Stimulated activated CD4-positive, alpha-beta T cell treated with anti-CD3 and anti-CD28 coated beads, Interleukin-15, amount 100 ng/mL, for 24 hours (primary cell): ENCODE measurements at places on chromosomes 4 and X.

- DNase-seq: no peak
These were observed 110.4 kb downstream of the FRAS1 start for GRCh38 chr4:78167510-78167909.

DNA sequence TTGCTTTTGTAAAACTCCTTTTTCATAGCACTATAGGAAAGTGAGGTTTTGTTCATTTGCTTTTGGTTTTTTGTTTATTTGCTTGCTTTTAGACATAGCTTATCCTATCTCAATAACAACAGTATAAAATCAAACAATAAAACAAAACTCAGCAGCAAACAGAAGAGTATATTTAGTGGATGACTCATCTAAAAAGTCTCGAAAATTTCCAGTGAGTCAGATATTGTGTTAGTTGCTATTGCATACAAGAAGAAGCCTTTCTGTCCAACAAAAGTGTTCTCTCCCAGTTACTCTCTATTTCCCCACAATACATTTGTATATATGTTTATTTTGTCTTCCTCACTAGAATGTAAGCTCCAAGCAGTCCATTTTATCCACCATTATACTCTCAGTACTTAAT, 36.0 kb upstream of the NPNT start:
- no peak for DNase-seq

- no peak for DNase-seq
These were observed 39.2 kb downstream of the MAP7D3 start for GRCh38 chrX:136211766-136212556.

DNA sequence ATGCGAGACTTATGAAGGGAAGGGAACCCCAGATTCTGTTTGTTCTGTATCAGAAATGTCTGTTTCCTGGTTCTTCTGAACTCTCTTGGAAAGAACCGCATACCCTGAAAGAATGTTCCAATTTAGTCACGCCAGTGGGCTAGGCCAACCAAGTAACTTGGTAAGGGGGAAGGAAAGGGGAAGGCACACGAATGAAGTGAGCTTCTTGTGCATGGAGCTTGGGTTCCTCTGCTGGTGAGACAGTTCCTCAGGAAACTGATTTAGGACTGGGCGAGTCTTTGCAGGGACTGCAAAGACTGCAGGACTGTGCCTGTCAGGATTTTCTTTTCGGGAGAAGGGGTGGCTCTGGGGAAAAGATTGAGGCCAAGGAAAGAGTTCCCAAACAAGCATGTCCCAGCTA, 35.6 kb downstream of the FRMPD3 start:
- no peak for DNase-seq

DNA sequence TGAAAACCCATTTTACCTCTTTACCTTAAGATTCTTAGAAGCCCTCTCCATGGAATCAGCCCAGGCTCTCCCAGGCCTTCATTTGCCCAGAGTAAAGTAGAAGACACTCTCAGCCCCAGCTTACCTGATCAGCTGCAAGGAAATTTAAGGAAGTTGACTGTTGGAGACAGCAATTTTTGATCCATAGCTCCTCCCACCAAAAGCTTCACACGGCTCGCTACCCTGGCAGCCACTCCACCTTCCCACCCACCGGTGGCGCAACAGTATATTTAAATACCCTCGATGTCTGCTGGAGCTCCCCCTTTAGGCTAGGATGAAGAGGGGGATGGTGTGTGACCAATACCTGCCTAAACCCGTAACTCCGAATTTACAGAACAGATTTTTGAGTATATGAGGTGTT, 75.4 kb downstream of the MBNL3 start:
- no peak for DNase-seq

GRCh38 chrX:119105826-119106225, 21.8 kb downstream of the KIAA1210 start:
- no peak for DNase-seq

GRCh38 chr4:139229534-139230039, 50.4 kb downstream of the MGARP start:
- DNase-seq: no peak

DNA sequence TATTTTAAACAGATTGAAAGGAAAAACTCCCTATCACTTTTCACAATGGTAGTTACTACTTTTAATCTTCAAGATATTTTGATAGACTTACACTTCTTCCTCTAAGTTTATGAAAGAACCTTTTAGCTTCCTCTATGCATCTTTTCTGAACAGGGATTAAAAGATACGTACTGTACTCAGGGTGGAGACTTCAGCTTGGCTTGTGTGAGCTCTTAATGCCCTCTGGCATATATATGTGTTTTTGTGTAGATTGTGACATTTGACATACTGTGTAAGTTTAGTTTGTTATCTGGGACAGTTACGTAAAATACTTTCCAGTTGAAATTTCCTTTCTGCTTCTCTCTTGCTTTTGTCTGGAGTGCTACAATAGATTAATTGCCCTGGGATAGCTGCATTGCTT, 109.3 kb upstream of the NUDT6 start:
- no peak for DNase-seq

GRCh38 chr4:86007042-86007441, 352.8 kb downstream of the MAPK10 start:
- no peak for DNase-seq

- no peak for DNase-seq
These were observed 65.4 kb downstream of the APBB2 start for GRCh38 chr4:41148931-41149330.

GRCh38 chr4:144421056-144421455, 224.9 kb upstream of the HHIP start:
- DNase-seq: no peak

DNA sequence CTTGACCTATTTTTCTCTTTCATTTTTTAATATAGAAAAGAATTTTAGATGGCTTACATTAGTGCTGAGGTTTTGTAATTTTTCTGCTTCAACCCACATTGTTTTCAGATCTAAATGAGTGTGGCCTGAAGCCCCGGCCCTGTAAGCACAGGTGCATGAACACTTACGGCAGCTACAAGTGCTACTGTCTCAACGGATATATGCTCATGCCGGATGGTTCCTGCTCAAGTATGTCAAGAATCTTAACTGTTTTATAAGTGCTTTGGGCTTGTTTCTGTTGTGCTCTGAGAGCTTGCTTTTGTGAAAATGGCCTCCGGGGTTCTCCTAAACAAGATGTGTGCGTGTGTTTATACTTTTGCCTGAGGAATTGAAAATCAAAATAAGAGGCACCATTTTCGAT, 41.6 kb downstream of the NPNT start:
- DNase-seq: no peak

GRCh38 chr4:153488006-153488891, 22.1 kb downstream of the TMEM131L start:
- peak; percentile 84 for DNase-seq

DNA sequence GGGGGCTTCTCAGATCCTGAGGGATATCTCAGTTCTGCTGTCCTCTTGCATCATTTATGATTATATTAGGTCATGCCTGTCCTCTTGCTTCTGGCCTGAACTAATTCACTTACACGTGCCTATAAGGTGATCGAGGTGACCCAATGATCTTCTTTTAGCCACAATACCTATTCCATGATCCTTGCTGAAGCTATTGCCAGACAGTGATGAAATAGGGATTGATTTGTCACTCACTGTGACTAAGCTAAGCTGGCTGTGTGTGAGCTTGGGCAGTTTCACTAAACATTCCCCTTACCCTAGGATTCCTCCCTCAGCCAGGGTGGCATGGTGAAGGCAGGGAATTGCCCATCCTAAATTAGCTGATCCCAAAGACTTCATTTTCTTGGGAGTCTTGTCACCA, 19.0 kb downstream of the HADH start:
- DNase-seq: no peak

DNA sequence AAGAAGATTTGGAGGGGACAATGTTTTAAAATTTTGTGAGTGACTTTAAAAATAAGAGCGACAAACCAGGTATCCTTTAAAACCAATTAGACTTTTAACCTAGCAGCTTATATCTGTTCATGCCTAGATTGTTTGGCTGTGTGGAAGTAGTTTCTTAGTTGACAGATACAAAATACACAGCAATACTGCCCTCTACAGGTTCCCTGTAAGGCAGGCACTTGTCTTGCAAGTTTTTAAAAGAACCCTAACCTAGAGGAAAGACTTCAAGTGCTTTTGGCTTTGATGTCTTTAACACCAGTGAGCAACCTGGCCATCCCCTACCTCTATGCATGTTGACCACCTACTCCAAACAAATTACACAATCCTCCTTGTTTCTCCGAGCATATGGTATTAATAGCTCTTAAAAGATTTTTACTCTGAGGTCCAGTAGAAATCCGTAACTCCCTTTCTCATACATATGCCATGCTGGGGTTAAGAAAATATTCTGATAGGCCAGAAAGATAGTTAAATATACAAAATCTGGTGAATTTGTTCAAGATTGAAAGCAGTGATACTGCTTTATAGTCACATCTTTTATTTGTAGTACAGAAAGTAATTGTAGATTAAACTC, 273.0 kb downstream of the ARHGAP24 start:
- DNase-seq: peak; percentile 3

GRCh38 chr4:2457481-2458295, 11.2 kb upstream of the RNF4 start:
- no peak for DNase-seq

DNA sequence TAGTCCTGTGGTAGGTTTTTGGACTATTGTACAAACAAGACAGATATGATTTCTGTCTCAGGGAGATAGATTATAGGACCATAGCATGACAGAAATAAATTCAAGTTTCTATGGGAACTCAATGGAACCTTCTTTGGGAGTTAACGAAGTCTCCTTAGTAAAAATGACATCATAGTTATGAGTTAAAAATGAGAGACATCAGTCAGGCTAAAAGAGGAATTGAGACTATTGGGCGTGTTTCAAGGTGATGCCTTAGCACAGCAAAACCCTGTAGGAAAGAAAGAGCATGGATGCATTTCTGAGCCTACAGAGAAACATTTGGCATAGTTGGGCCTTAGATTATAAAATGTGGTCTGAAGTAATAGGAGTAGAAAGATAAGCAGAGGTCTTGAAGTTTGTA, 1909.1 kb upstream of the PCDH7 start:
- DNase-seq: no peak

DNA sequence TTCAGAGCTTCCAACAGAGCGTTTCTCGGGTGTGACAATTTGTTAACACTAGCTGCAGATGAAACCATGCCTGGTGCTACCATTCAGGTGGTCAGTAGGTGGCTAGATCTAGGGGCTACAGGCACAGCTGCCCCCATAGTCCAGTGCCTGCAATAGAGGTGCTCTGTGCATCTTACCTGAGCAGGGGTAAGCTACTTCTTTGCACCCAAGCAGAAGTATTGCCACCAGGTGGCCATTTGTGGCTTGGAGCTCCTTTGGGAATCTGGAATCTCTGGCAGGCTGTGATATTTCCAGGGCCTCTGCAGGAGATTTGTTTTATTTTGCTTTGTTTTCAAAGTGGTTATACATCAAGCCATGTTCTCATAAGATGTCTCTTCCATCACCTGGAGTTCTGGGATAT, 170.7 kb upstream of the PUDP start:
- DNase-seq: no peak

DNA sequence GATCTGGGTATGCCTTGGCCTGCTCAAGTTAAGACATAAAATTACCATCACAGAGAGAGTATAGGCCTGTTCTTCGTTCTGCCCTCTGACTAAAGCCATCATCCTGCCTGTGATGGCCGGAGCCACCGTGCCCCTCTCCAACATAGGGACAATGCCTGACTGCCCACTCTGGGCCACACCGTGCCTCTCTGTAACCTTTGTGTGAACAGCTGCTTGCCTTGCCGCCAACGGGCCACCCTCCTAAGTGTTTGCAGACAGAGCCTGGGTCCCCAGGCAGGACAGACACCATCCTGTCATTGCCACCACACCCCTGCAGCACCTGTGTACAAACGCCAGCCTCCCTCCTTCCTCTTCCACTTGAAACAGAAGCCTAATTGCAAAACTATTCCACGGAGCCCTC, 298.7 kb upstream of the TENM3 start:
- no peak for DNase-seq

GRCh38 chr4:176435901-176436292, 116.1 kb downstream of the SPCS3 start:
- DNase-seq: no peak

- peak; percentile 30 for DNase-seq
These were observed 168.9 kb downstream of the ZNF674 start for GRCh38 chrX:46376246-46376885.

GRCh38 chr4:1047976-1048772, 36.7 kb downstream of the FGFRL1 start:
- no peak for DNase-seq

DNA sequence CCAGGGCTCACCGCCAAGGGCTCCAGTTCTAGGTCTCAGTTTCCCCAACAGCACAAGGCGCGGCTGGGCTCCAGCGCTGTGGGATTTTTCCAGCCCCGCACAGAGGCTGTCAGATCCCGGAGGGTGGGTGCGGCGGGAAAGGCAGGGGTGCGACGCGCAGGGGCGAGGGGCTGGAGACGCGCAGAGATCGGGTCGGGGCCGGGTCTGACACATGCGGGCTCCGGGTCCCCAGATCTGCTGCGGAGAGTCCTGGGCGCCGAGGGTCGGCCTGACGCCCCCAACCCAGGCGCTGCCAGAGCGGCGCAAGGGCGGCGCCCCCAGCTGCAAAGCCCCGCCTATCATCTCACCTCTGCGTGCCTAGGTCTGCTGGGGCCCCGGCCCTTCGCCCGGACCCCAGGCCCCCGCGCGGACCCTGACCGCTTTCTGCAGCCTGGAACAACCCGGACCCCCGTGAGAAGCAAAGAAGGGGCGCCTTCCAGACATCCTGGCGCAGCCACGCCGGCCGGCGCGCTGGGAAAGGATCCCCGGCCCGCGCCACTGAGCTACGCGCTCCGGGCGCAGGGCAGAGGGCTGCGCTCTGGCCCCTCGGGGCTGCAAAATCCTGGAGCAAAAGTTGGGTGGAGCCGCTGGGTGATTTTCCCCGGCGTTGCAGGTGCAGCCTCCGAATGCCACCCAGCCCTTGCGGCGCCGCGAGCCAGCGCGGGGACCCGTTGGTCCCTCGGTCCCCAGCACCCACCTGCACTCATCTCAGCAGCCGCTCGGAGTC, 486 bp downstream of the ABLIM2 start:
- DNase-seq: peak; percentile 7

DNA sequence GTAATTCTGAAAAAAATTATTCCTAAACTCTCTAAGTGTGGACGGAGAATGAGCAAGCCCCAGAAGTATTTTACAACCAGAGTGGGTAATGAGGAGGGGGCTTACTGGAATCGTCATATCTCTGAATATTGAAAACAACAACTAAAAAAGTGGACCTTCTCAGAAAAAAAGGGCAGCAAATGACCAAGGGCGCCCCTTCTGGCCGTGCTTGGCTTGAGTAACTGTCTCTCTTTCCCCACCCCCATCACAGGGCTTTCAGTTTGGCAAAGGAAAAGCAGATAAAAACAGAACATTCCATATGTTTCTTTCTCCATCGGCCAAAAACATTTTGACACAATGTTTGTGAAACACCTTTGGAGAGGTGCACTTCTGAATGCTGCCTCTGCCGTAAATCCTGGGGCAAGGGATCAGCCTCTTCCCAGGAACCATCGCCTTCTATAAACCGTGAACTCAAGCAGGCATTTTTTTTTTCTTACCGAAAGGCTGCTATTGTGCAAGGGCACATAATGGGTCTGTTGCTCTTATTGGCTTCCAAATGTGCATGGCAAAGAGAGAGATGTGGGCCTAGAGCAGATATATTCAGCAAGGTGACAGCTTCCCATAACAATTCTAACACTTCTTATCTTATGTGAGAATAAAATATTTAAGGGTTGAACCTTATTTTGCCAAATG, 115.4 kb downstream of the PARM1 start:
- no peak for DNase-seq
